ENCODE measurements at places on chromosomes 11 and 22.

GRCh38 chr11:124930799-124931198 lies 5.0 kb downstream of the HEPACAM start:
- no peak for DNase-seq

GRCh38 chr22:30266445-30267381 lies at the start of gene OSM:
Gene OSM (minus strand): TSS chr22:30266851. CDS start chr22:30266799, 52 bp downstream.
- peak; percentile 51 for DNase-seq

- DNase-seq: no peak
These were observed 37.6 kb upstream of the UBASH3B start for GRCh38 chr11:122617926-122618325.

DNA sequence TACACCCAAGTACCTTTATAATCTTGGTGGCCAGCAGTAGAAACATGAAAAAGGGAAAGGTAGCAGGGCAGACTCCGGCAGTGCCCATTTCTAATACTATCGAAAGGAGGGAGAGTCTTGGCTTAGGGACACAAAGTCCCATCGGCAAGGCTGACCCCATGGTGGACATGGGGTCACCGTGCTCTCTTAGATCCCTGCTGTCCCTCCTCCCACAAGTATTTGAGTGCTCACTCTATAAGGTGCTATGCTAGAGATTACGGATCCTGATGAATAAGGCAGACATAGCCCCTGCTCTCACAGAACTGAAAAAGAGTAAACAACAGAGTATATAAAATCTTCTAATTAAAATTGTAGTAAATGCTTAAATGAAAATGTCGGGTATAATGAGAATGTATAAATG lies 172.4 kb upstream of the PITPNB start:
- DNase-seq: no peak

GRCh38 chr11:33651555-33651954 lies 49.1 kb downstream of the C11orf91 start:
- DNase-seq: no peak

GRCh38 chr22:44143579-44143978 lies 37.1 kb upstream of the PARVG start:
- no peak for DNase-seq

GRCh38 chr11:1751999-1752906 lies 1.9 kb upstream of the IFITM10 start:
- DNase-seq: no peak
